ENCODE measurements at places on chromosomes 7 and 10.

- DNase-seq: no peak
These were observed 476.5 kb downstream of the GPAM start for GRCh38 chr10:111707076-111707475.

GRCh38 chr7:134447383-134447782 lies 11.5 kb downstream of the AKR1B1 start:
- DNase-seq: no peak

GRCh38 chr7:44080118-44080517 lies 2.2 kb downstream of the POLM start:
- no peak for DNase-seq

GRCh38 chr7:79833616-79834015 lies 301.0 kb upstream of the GNAI1 start:
- no peak for DNase-seq

- DNase-seq: no peak
These were observed 921.9 kb downstream of the LRMDA start for GRCh38 chr10:76353237-76353851.

DNA sequence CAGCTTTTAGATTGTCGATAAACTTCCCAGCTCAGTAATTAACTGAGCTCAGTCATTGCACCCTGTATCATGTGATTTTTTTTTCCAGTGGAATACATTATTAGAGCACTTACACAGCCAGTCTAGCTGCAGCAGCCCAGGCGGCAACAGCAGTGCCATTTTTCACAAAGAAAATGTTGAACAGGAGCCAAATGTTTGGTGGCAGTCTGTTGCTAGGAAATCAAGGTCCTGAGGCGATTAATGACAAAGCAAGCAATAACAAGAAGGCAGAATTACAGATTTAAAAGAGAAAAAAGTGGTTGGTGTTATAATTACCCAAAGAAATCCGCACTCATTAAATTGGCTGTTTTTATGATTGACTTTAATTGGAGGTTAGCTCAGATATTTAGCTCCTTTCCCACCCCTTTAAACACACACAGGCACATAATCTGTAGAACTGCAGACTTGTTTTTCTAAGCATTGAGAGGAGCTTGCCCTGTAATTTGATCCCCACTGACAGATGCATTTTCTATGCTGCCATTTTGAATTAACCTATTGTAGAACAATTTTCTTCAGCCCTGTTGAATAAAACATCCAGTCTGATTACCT lies 267.4 kb downstream of the ADK start:
- DNase-seq: peak; percentile 92

DNA sequence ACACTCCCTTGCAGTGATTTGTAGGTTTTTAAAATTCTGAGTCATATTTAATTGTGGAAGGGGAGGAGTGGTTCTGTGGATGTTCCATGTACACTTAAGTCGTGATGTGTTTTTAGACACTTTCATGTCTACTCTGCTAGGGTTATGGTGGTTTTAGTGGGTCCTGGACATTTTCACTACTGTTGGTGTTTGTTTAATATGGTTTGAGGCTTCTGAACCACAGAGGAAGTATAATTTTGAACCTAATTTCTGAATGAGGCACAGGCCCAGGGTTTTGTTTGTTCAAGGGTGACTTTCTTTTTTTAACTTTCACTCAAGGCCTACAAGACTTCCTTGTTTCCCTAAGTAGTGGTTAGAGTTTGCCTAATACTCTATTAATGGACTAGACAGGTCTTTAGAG lies 13.3 kb downstream of the SLC26A5 start:
- no peak for DNase-seq

DNA sequence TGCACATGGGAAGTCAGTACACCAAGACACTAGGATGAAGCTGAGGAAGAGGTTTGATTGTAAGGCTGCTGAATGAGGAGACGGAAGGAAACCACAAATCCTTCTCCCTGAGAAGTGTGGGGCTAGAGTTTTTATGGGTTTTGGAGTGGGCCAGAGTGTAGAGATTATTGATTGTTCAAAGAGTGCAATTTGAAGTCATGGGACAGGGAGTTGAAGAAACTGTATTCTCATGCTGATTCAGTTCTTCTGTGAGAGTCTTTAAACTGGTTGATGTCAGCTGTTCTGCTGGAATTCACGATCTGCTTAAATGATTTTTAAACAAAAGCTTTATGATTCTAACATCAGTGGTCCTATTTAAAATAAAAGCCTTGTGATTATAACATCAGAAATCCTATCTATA lies 91.2 kb downstream of the CSTF2T start:
- DNase-seq: no peak

GRCh38 chr7:111871283-111871682 lies 309.0 kb upstream of the IMMP2L start:
- no peak for DNase-seq

DNA sequence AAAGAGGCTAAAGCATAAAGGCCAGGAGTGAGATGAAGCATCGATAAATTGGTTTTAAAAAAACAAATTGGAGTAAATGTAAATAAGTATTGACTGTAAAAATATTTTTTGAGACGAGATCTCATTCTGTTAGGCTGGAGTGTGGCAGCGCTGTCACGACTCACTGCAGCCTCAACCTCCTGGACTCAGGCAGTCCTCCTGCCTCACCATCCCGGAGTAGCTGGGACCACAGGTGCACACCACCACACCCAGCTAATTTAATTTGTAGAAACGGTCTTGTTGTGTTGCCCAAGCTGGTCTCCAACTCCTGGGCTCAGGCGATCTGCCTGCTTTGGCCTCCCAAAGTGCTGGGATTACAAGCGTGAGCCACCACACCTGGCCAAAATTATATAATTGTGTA lies 17.8 kb downstream of the HNRNPA2B1 start:
- DNase-seq: no peak

DNA sequence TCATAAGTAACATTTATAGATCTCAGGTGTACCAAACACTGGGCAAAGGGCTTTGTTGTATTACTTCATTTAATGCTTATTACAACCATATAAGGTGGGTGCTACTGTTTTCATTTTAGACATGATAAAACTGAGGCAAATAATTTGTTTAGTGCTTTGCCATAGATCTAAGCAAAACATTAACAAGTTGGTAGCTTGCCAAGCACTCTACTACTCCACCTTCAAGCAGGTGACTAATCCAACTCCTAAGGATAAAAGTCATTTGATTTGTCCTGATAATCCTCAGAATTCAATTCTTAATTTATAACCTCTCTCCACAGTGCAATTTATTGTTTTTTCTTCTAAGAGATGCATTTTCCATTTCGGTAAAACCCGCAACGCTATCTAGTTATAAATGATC lies 646.4 kb downstream of the GRM8 start:
- peak; percentile 4 for DNase-seq
